ENCODE measurements at places on chromosomes 1 and 21. TPM values are rescaled to one million over a fixed set of nuclear protein-coding genes. Genes with fewer than 3 reads are reported as not detected.

- no peak for DNase-seq
Observed at GRCh38 chr1:178291166-178291565, 197.3 kb downstream of the RASAL2 start.

DNA sequence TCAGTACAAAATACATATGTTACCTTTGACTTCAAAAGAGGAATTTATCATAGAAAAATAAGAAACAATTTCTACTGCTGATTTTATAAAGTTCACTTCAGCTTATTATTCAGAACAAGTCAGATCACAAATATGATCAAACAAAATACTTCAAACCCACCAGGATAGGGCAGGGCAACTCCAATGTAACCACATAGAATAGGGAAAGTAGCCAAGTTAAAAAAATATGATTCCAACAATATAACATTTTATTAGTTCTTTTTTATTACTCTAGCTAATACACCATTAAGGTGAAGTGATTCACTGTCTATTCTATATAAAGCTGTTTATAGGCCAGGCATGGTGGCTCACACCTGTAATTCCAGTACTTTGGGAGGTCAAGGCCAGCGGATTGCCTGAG is 54.6 kb upstream of the ZNHIT6 start:
- DNase-seq = no peak

Gene PDZK1
- 1.9 TPM for total RNA-seq

GRCh38 chr1:59917026-59917784 is 9.4 kb downstream of the CYP2J2 start:
- DNase-seq = no peak

Gene ARTN
- total RNA-seq = 17.5 TPM

- DNase-seq = no peak
Observed at GRCh38 chr1:177164380-177165068, at the start of gene ASTN1. Gene ASTN1, minus strand, starts transcription at chr1:177164712. Its CDS starts 36 bp downstream, at chr1:177164676.

Gene SYCP1
- not detected for total RNA-seq

- peak; percentile 63 for DNase-seq
Observed at GRCh38 chr1:20376880-20377494, 86.3 kb downstream of the VWA5B1 start.

Gene ARF1
- total RNA-seq = 444 TPM

Gene CACNA1S
- not detected for total RNA-seq

DNA sequence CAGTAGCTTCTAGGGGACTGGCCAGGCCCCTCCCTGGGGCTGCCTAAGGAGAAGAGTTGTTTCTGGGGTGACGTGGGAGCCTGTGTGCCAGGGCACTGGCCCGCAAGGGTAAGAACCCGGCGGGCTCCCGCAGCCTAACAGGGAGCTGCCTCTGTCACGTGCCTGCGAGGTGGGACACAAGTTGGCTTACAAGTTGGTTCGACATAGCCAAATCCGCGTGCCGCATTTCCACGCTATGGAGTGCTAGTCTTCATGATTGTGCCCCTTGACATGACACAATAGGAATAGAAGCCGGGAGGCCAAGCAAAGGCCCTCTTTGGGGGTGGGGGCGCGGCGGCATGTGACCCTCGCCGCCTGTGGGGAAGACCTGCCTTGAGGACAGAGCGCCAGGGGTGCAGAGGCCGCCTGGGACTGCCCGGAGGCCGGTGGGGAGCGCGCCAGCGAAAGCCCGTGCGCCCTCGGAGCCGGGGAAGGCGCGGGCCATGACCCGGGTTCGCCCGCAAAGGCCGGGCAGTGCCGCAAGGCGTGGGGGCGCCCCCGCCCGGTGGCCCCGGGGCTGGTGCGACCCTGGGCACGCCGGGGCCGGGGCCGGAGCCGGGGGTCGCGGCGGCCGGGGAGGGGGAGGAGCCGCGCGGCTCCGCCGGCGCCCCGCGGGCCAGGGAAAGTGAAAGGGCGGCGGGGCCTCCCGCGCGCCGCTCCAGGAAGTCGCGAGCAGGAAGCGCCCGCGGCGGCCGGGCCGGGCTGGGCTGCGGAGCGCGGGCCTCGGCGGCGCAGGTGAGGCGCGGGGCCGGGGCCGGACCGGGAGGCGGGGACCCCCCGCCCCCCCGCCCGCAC is at the start of gene SLC37A1:
SLC37A1 (plus strand) TSS at position 702 of the 834 bp plus-strand sequence. CDS start 4,603 bp downstream, outside the sequence.
- DNase-seq = no peak

DNA sequence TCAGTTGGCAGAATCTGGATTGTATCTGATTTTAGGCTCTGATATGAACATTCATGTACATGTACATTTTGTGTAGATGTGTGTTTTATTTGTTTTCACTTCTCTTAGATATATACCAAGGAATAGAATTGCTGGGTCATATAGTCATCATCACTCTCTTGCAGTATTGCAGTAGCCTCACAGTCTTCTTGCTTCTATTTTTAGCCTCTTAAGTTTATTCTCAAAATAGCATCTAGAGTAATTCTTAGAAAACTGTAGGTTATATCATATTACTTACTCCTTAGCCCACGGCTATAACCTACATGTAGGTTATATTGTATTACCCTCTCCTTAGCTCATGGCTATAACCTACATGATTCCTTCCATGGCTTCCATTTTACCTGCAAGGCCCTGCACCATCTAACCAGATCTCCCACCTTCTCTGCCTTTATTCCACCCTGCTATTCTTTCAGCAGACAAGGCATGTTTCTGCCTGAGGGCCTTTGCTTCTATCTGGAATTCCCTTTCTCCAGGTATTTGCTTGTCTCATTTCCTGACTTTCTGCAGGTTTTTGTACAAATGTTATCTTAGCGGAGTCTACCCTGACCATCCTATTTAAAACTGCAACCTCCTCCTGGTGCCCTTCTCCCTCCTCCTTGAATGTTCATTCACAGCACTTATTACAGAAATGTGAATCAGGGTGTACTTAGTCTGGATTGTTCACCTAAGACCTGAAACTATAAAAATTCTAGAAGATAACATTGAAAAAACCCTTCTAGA is 109.0 kb upstream of the ETV3 start:
- no peak for DNase-seq

DNA sequence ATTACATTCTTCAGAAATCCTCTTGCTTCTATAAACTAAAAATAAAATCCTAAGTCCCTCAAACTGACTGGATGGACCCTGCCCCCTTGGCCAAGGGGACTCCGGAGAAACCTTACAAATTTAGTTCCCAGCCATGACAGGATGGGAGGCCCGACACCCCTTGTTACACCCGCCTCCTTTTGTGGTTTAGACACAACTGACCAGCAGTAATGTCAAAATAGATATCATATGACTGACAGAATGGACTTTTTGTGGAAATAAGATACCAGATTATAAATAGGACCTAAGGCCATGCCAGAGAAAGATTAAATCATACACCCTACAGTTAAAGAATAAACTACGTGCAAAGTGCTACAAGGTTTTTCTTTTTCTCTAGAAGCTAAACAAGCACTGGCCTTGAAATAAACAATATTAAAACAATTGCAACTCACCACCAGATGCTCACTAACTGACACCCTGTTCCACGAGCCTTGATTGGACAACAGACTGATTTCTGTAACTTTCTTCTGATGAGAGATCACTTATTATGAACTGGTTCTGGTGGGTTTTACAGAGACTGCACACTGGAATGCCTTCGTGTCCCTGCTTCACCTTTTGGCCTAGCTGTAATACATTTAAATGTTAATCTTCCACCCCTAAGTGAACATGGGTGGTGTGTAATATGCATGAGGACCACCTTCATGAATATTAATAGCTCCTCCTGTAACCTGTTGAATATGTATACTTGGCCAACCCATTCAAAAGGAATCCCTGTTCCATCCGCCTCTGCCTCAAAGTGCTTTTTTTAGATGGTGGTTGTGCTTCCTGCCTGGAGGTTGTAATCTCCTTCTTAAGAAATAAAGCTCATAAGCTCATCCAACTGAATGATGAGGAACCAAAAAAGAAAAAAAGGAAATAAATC is 99.6 kb downstream of the ODF2L start:
- no peak for DNase-seq

All from transverse colon (tissue), 4 donors.